ENCODE measurements at places on chromosomes 12 and 14. TPM values are rescaled to one million over a fixed set of nuclear protein-coding genes. Genes with fewer than 3 reads are reported as not detected.
A peak's percentile ranks its signal among the peaks of the same experiment; 100 is the strongest.

IGF1 gene
- total RNA-seq = 22.7 TPM

PRB2 gene
- total RNA-seq = not detected

- DNase-seq = no peak
Measured at GRCh38 chr12:51941604-51942003, 9.9 kb upstream of the ACVR1B start.

GRCh38 chr12:54306925-54307741 is 6.3 kb upstream of the NFE2 start:
- peak; percentile 76 for DNase-seq

DNA sequence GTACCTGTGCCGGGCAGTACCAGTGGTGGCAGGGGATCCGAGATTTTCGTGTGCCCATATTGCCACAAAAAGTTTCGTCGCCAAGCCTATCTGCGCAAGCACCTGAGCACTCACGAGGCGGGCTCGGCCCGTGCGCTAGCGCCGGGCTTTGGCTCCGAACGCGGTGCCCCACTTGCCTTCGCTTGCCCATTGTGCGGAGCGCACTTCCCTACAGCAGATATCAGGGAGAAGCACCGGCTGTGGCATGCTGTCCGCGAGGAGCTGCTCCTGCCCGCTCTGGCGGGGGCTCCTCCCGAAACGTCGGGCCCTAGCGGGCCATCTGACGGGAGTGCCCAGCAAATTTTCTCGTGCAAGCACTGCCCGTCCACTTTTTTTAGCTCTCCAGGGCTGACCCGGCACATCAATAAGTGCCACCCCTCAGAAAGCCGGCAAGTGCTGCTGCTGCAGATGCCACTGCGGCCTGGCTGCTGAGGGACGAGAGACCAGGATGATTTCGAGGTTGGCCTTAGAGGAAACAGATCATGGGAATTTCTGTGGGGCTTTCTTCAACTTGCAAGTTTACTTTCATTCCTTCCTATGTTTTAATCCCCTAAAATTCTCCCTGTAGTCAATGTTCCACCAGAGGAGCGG is 1.6 kb downstream of the INSM2 start:
- no peak for DNase-seq

ARHGAP9 gene
- total RNA-seq = 9.2 TPM

SMIM41 gene
- not detected for total RNA-seq

- no peak for DNase-seq
Measured at GRCh38 chr14:104741803-104742251, 11.1 kb upstream of the SIVA1 start.

GRCh38 chr12:48882315-48882687 is 16.6 kb upstream of the RND1 start:
- no peak for DNase-seq

DNA sequence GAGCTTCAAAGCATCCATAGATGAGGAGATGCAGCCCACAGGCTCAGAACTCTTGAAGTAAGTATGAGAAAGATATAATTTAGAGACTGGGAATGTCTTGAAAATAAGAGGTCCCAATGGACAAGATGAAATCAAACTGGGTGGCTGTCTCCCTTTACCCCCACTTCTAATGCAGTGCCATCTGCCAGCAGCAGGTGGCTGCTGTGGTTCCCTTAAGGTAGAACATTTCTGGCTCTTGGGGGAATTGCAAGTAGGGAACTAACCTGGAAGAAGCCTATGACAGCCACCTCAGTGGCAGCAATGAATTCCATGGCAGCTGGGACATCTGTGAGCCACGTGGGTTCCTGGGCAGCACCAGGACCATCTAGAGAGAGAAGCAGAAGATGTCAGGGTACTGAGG is 648 bp downstream of the ERP27 start:
- DNase-seq = no peak

GRCh38 chr12:69046363-69046762 is 113.4 kb upstream of the CPM start:
- DNase-seq = no peak

DNA sequence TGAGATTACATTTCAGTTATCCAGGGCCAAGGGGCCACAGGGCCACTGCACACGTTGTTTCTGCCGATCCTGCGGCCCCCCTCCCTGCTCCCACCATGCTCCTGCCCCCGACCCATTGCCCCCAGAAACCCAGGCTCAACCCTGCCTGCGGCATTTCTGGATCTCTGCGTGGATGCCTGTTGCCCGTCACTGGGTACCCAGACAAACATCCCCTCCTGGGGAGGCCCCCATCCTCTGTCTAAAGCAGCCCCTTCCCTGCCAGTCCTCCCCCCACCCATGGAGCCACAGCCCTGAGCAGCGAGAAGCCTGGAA is 326.4 kb upstream of the SFSWAP start:
- peak; percentile 56 for DNase-seq

DNA sequence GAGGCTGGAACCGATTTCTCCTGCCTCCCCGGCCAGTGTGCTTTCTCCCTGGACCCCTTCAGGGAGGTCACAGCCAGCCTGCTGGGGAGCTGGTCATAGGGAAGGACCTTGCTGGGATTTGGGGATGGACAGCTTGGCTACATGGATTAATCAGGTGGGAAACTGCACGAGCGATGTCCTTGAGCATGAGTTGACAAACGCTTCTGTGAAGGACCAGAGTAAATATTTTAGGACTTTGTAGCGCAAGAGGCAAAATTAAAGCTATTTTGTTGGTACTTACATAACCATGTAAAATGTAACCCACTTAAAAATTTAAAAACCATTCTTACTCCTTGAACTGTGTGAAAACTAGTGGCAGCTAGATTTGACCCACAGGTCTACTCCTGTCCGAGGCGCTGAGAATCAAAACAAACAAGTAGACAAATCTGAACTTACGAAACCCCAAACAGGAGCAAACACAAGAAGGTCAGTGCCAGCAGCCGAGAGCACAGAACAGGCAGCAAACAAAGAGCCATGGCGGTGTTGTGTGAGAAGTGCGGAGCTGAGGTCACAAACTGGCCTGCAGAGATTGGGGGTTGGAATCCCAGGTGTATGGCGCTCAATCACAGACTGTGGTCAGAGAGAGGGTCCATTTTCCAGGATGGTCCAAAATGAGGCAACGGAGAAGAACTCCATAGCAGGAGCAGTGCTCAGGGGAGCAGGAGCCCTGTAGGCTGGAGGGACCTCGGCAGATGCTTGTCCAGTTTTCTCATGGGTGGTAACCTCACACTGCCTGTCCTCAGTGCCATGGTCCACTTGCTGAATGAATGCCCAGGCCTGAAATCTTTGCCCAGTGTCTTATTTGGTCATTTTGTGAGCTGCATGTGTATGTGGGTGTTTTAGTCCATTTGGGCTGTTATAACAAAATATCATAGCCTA is 79.2 kb upstream of the CLMN start:
- DNase-seq = no peak

- DNase-seq = no peak
Measured at GRCh38 chr12:64739778-64740177, 19.4 kb downstream of the GNS start.

MAP3K9 gene
- 0.55 TPM for total RNA-seq

- DNase-seq = no peak
Measured at GRCh38 chr12:52168019-52168717, 23.6 kb downstream of the KRT80 start.

DNA sequence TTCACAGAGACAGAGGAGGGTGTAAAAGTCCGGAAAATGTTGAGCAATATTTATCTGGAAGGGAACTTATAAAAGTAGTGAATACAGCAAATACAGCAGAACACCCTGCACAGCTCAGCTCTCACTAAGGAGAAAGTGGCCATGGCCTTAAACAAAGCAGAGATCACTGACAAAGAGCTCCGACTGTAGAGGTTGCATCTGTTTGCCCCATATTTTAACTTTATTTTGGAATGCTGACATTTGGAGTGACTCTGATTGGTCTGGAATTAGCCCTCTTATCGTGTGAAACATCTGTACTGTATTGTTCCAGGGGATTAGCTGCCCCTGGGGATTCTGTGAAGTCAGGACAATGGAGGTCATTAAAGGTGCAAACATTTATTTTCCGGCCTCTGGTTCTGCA is 1275.7 kb upstream of the FLRT2 start:
- DNase-seq = no peak

DNA sequence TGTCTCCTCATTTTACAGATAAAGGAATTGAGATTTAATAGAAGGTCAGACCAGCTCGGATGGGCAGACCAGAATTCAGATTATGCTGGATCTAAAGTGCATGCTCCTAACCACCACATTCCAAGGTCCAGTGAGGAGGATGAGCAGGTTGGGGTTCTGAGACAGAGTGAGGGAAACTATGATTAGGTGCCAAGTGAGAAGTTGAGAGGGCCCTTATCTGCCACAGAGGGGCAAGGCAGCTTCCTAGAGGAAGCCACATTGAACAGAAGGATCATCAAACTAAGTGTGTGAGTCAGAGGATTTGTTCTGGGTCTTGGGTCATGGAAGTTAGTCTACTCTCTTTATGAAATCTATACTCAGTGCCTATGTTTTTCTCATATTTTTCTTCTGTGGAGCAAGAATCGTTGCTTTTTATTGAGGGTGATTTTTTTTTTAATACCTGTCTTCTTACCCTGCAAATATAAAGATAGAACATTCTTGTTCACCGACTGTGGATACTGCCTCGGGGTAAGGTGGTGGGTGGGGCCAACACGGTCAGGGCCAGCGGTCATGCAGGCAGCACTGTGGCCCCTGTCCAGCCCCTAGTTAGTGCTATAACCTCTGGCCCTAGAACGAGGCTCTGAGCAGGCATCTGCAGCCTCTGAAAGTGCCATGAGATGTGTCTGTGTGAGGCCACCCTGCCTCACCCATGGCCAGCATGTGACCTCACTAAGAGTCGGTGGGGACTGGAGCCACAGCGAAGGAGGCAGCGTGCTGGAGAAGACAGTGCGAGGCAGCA is 55.6 kb upstream of the PTHLH start:
- no peak for DNase-seq

ZBTB39 gene
- 6.3 TPM for total RNA-seq

GRCh38 chr12:13211859-13212664 is 15.5 kb downstream of the EMP1 start:
- peak; percentile 76 for DNase-seq

KRT72 gene
- not detected for total RNA-seq

DNA sequence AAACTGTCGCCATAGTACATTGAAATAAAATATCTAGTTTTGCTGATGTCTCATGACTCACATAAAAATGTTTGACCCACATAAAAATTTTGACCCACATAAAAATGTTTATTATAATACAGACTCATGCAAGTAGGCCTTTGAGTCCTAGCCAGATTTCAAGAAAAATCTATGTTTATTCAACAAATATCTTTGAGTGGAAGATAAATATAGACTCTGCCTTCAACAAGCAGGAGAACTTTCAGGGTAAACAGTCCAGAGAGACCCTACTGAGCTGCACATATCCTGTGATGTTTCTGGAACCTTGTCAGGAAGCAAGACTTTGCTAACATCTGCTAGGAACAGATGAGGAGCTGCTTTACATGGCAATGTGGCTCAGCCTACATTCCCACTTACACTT is 283.1 kb downstream of the MDGA2 start:
- no peak for DNase-seq

- no peak for DNase-seq
Measured at GRCh38 chr12:115194857-115195256, 510.9 kb upstream of the TBX3 start.

DNA sequence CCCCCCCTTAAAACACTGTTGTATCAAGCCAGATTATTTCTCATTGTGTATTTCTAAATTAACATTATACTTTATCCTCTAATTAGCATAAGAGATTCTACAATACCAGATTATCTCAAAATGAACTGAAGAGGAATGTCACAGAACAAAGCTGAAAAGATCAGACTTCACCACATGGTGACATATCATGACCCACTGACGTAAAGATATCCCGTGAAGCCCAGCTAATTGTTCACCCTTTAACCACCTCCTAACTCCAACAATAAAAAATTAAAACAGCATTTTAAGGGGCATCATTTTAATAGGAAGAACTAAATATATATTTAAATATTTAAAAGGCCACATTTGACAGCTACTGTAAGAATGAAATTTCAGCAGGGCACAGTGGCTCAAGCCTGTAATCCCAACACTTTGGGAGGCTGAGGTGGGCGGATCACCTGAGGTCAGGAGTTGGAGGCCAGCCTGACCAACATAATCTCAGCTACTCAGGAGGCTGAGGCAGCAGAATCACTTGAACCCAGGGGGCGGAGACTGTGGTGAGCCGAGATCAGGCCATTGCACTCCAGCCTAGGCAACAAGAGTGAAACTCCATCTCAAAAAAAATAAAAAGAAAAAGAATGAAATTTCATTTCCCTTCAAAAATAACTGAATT is 29.0 kb downstream of the CDK17 start:
- no peak for DNase-seq

DNA sequence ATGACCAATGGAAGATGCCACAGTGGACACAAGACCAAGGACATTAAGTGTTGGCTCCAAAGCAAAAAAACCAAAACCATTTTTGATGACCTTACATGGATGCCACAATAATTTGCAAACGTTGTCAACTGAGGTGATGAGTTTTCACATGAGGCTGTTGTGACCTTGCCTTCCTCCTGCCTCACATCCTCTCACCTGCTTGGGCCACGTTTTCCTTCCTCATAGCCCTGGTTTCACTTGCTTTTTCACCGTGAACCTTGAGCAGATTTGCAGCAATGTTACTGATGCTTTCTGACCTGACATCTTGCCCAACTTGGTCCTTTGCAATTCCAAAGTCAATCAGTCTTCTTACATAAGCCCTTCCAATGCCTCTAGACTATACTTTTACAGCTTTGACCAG is 3.7 kb downstream of the KRT6B start:
- no peak for DNase-seq

KLHL33 gene
- 0.33 TPM for total RNA-seq

- no peak for DNase-seq
Measured at GRCh38 chr14:104766256-104766862, 13.4 kb downstream of the SIVA1 start.

DNA sequence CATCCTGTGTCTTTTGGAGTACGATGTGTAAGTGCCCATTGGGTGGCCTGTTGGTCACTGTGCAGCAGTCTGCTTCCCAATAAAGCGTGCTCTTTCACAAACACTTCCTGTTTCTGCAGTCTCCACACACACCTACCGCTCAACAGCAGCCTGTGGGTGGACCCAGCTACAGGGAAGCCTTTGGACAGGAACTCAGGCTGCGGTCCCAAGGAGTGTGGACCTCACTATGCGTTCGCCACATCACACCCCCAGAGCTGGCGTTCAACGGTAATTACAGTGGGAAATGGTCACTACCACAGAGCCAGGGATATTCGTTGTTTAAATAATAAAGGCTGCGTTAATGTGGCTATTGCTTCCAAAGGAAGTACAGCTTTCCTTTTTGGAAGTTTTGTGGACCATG is 16.2 kb downstream of the PSMC1 start:
- DNase-seq = no peak

IAPP gene
- total RNA-seq = not detected

OR4M1 gene
- not detected for total RNA-seq

DNA sequence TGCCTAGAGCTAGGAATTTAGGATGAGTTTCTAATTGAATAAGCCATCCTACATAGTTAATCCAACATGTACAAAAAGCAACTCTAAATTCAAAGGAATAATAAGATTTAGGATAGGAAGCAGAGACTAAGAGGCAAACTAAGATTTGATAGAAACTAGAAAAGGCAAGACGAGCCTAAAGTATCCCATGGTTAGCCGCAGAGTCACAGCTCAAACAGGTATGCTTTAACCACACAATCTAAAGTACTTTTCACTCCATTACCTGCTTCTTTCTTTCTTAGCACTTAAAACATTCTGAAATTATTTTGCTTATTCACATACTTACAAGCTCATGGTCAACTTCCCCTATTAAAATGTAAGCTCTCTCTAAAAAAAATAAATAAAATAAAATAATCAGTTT is 51.8 kb downstream of the OTOGL start:
- no peak for DNase-seq
